ENCODE measurements at places on chromosomes 7 and 10.

- peak; percentile 71 for DNase-seq
These were observed 130.7 kb downstream of the ADRA2A start for GRCh38 chr10:111207500-111207899.

- DNase-seq = no peak
These were observed 200.8 kb downstream of the ELMO1 start for GRCh38 chr7:37247861-37248260.

DNA sequence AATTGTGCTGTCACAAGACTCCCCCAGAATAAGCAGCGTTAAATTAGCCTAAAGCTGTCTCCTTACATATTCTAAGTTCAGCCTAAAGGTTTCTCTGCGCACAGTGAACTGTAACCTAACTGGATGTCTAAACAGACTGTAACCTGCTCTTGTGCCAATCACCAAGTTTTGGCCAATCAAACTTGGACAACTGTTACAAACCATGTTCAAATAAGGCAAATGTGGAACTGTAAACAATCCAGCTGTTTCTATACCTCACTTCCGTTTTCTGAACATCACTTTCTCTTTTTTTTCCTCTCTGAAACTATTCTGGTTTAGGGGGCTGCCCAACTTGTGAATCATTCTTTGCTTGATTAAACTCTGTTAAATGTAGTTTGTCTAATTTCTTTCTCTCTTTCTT is 252.2 kb upstream of the HABP2 start:
- no peak for DNase-seq

DNA sequence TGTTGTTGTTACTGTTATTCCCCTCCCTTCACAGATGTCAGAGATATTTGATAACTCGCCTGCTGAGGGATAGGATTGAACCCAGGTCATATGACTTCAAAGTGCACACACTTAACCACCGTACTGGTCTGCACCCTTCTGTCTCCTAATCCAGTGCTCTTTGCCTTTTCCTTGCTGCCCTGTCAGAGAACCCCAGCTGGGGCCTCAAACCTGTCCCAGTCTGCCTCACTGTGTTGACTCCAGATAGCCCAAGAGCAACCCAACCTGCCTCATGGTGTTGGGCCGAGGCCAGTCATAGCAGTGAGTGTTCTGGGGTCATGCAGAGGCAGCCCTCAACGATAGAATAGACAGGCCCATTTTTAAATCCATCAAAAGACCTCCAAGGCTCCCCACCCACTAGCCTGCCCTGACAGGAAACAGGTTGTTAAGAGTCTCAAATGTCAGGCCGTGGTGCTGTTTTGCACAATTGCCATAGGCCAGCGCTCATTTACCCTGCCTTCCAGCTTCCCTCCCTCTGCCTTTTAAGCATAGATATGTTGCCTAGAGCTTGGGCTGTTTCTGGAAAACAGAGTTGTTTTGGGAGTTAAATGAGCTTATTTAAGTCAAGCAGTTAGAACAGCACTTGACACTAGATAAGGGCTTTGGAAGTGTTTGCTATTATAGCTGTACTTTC is 37.0 kb upstream of the PDCD4 start:
- peak; percentile 44 for DNase-seq

GRCh38 chr10:130747946-130748345 is 563.6 kb downstream of the TCERG1L start:
- no peak for DNase-seq

Data from colonic mucosa (tissue), 4 donors.